ENCODE measurements at places on chromosomes 7 and 10.

GRCh38 chr7:39507866-39508551 lies 58.2 kb upstream of the YAE1 start:
- DNase-seq = no peak

DNA sequence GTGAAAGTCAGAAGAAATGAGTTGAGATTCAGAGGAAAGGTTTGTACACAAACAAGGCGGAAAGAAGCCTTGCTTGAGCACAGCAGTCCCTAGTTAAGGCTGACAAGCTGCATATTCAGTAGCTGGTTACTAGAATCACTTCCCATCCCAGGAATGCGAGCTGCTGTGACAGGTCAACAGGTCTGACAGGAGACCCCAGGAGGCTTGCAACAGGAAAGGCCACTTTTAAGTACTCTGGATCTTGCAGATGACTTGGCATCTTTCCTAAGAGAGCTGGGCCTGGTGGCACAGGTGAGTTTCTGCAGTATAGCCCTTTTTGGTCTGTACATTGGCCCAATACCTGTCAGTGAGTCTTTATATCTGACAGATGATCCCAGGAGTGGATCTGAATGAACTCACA lies 35.7 kb upstream of the UNC5B start:
- no peak for DNase-seq

DNA sequence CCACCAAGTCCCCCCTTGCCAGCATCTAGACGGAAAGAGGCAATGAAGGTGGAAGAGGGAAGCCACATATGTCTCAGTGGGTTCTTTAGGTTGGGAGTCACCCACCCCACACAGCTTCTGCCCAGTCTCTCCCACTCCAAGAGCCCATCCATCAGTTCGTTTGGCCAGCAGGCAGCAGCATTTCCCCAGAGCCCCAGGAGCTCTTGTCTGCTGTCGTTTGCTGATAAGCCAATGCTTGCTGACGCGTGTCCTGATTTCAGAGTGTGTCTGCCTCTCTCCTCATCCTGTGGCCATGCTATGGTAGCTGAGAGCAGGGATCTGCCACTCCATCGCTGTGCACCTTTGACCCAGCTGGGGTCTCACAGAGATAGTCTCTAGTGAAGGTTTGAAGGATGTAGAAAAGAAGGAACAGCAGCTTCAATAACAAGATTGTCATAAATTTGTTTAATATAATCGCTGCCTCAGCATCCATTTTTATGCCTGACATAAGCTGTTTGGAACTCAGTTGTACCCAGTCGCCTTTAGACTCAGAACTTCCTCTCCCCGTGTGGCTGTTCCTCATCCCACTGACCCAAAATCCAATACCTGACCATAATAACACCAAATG lies 39.4 kb upstream of the GDF10 start:
- no peak for DNase-seq

GRCh38 chr7:96061009-96061408 lies 260.9 kb downstream of the SLC25A13 start:
- DNase-seq = no peak

DNA sequence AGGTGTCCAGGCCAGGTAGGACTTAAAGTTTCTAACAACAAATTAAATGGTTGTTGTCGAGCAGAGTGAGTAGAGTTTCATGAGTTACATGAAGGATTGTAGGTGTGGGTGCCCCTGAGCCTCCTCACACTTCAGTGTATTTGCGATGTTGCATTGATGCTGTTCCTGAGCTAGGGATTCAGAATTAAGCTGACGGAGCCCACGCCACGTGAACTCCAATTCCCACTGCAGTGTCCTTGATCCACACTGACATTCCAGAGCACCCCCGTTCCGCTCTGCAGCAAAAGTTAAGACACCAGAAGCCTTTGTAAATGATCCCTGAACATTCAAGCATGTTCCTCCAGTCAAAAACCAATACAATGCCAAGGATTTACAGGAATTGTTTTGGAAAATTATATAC lies 78.8 kb upstream of the SEC61G start:
- DNase-seq = no peak

DNA sequence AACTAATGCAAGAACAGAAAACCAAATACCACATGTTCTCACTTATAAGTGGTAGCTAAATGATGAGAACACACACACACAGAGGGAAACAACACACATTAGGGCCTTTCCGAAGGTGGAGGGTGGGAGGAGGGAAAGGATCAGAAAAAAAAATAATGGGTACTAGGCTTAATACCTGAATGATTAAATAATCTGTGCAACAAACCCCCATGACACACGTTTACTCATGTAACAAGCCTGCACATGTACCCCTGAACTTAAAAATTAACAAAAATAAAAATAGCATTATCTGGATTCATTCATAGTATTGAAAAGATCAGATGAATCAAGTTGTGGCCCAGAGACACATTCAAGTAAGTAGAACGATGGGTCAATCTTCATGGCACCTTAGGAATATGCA lies 159.5 kb upstream of the POT1 start:
- no peak for DNase-seq

DNA sequence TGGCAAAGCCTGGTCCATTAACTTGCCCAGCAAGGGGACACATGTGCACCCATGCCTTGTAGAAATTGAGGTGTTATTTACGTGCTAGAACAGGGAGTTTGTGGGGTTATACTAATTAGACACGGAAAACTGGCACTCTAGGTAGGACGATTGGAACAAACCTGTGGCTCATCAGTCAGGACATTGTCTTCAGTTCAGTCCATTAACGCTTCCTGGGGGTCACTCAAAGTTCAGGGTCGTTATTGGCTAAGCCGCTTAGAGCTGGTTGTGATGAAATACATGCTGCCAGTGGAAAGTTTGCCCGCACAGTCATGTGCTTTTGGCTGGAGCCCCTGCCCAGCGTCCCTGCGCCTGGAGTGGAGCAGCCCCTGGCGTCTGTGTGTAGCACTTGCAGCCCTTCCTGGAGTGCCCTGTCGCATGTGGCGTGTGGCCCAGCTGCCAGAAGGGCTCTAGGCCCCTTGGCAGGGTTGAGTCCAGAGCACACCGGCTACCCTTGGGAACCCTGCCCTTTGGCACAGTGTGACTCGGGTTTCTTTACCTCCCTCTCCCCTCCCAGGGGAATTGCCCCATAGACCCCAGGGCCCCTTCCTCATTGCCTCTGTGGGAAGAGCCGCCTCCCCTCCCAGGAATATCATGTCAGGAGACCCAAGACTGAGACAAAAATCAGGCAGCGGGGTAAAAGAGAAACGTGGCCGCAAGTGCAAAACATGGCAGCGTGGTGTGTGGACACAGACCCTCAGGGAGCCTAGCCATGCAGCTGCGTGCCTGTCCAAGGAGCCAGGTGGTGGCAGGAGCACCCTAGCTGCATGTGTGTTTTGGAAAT lies 9.8 kb downstream of the ZNF775 start:
- no peak for DNase-seq

DNA sequence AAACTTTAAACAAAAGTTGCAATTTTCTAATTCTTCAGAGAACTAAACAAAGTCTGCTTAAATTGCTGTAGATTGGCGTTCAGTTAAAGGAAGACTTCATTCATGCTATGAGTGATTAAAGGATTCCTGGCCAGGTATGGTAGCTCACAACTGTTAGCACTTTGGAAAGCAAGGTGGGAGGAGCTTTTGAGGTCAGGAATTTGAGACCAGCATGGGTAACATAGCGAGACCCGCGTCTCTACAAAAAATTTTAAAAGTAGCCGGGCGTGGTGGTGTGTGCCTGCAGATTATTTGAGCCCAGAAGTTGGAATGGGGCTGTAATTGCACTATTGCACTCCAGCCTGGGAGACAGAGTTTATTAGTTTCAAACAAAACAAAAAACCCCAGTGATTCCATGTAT lies 13.5 kb upstream of the SCRN1 start:
- DNase-seq = no peak

DNA sequence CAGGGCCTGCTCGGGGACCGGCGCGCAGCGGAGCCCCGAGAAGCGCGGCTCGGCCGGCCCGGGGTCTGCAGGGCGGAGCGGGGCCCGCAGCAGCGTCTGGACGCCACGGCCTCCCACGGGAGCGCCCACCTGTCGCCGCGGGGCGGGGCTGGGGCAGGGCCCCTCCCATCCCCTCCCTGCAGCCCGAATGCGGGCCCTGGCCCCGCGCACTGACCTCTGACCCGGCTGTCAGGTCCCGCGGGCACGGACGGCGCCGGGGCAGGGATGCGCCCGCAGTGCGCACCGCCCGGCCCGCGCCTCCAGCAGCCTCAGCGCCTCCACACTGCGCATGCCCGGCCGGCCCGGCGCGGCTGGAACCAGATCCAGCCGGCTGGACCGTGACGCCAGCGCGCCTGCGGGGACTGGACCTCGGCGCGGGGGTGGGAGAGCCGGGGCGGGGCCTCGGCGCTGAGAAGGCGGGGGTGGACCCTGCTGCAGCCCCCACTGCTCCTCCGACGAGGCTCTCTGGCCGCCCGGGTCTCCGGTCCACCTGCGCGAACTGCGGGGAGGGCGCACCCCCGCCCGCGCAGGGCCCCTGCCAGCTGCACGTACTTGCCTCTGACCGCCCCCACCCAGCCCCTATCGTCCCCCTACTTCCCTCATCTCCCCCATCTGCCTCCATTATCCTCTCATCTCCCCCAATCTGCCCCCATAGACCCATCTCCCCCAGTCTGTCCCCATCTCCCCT lies 16.1 kb upstream of the GPR146 start:
- peak; percentile 82 for DNase-seq

All from kidney capillary endothelial cell (primary cell).